ENCODE measurements at places on chromosomes 3 and 15.

DNA sequence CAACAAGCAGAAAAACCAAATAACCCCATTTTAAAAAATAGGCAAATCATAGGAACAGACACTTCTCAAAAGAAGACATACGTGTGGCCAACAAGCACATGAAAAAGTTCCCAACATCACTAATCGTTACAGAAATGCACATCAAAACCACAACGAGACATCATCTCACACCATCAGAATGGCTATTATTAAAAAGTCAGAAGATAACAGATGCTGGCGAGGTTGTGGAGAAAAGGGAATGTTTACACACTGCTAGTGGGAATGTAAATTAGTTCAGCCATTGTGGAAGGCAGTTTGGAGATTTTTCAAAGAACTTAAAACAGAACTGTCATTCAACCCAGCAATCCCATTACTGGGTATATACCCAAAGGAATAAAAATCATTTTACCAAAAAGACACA lies 60.7 kb downstream of the ABI3BP start:
- H3K4me3 ChIP-seq, result no peak overlapping the region
- H3K27me3 ChIP-seq, result no peaks in the 10 kb centered on the region
- H3K4me1 ChIP-seq, result no peaks in the 10 kb centered on the region
- no peaks in the 10 kb centered on the region for H3K36me3 ChIP-seq
- no peak overlapping the region for H3K27ac ChIP-seq
- DNase-seq, result no peak

DNA sequence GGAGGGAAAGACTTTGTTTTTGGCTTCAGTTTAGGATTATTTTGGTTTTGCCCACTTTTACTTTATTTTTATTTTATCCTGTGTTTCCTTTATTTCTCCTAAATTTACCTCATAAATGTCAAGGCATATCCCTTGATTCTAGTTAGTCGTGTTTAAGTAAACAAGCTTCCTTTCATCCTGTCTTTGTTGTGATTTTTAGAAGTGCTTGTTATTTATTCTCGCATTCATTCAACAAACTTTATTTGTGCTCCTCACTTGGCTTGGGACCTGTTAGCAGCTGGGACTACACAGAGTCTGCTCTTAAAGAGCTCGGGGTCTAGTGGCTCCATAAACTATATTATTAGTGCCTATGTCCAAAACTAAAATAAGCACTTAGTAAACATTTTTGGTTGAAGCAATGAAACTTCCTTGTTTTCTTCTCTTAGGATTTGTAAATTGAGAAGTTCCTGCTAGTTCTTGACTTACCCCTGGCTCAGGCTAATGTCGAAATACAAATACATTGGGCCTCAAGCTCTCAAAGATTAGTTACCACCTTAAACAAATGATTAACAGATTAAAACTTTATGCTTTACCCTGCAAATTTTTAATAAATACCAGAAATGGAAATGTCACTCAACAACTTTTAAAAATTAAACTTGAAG lies 19.0 kb upstream of the DMXL2 start:
- no peak overlapping the region for H3K4me3 ChIP-seq
- no peaks in the 10 kb centered on the region for H3K36me3 ChIP-seq
- H3K4me1 ChIP-seq, result no peaks in the 10 kb centered on the region

DNA sequence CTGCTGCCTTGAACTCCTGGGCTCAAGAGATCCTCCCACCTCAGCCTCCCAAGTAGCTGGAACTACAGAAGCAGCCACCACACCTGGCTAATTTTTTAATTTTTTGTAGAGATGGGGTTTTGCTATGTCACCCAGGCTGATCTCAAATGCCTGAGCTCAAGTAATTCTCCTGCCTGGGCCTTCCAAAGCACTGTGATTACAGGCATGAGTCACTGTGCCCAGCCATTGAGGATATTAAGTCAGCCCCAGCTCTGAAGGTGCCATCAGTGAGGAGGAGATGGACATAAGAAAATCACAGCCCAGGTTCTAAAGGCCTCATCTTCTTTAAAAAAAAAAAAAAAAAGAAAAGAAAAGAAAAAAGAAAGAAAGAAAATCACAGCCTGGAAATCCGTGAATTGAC lies 26.6 kb upstream of the PSTPIP1 start:
- H3K27me3 ChIP-seq, result no peaks in the 10 kb centered on the region
- DNase-seq, result no peak
- no peaks in the 10 kb centered on the region for H3K36me3 ChIP-seq
- H3K27ac ChIP-seq, result no peak overlapping the region

DNA sequence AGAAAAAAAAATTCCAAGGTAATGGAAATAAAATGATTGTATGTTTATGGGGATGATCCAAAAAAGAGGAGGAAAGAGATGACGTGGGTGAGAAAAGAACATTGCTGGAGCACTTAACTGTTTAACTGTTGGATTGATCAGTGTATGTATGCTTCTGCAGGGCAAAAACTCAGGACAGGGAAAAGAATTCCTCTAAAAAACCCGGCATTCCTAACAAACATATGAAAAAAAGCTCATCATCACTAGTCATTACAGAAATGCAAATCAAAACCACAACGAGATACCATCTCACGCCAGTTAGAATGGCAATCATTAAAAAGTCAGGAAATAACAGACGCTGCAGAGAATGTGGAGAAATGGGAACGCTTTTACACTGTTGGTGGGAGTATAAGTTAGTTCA lies 1.6 kb upstream of the PHLDB2 start:
- no peak overlapping the region for H3K27ac ChIP-seq
- no peak for DNase-seq
- H3K36me3 ChIP-seq, result no peaks in the 10 kb centered on the region
- H3K27me3 ChIP-seq, result no peaks in the 10 kb centered on the region
- H3K4me1 ChIP-seq, result peaks cover 24% of the 10 kb centered on the region

GRCh38 chr15:57026016-57026592 lies 107.7 kb downstream of the TCF12 start:
- H3K36me3 ChIP-seq, result no peaks in the 10 kb centered on the region
- peaks cover 23% of the 10 kb centered on the region for H3K4me1 ChIP-seq
- no peak overlapping the region for H3K4me3 ChIP-seq
- H3K27ac ChIP-seq, result no peak overlapping the region

- no peak overlapping the region for H3K27ac ChIP-seq
- H3K36me3 ChIP-seq, result peaks cover 64% of the 10 kb centered on the region
- no peaks in the 10 kb centered on the region for H3K27me3 ChIP-seq
- H3K4me3 ChIP-seq, result no peak overlapping the region
- H3K4me1 ChIP-seq, result peaks cover 9% of the 10 kb centered on the region
These were observed 133.8 kb upstream of the SLC2A2 start for GRCh38 chr3:171160325-171160724.
